T47D (cell line): ENCODE measurements at places on chromosomes 13 and 19.

- no peak for DNase-seq
These were observed 130.6 kb downstream of the KLF5 start for GRCh38 chr13:73189362-73189761.

- no peak for DNase-seq
These were observed 814 bp downstream of the SLC25A23 start for GRCh38 chr19:6458695-6459261.

DNA sequence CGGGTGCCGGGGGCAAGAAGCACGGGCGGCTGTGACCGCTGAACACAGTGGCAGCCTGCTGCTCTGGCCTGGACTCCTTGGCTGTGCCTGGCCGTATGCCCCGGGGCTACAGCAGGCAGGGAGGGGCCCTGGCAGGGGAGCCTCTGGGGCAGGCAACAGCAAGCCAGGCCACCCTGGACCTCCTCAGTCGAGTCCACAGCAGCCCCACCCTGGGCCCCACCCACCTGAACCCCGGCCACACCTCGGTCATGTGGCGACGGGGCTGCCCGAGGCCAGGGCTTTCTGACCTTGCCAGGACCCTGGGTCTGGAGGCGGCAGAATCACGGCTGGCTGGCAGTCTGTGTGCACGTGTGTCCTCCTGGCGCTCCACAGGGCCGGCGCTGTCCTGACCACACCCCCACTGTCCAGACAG, 8.7 kb downstream of the CILP2 start:
- DNase-seq = no peak

DNA sequence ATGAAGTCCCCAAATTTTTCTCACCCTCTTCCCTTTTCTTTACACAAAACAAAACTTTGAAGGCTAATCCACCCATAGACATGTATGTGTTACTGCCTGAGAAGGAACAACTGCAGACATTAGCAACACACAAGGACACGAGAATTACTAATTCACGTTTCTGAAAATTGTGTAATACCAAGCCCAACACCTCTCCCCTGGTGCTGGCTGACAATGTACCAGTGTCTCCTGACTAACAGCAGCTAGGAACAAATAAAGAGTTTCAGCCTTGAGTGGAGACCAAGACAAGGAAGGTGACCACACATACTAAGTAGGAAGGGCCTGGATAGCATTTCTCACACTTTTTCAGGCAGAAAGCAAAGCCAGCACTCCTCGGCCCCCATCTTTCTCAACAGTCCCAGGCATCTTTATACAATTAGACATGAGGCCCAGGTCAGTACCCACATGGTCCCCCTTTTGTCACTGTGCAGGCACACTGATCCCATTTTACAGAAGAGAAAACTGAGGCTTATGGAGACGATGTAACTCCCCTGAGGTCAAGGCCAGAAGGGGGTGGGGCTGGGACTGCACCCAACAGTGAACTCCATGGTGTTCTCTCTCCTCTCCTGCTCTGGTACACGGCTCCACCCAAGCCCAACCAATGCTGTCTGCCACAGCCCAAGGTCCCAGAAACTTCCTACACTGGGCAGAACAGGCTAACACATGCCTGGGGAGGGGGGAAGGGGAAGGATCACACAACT, 8.7 kb downstream of the BRD4 start:
- DNase-seq = peak; percentile 43

- no peak for DNase-seq
These were observed 135.9 kb upstream of the RFC3 start for GRCh38 chr13:33682020-33682564.

DNA sequence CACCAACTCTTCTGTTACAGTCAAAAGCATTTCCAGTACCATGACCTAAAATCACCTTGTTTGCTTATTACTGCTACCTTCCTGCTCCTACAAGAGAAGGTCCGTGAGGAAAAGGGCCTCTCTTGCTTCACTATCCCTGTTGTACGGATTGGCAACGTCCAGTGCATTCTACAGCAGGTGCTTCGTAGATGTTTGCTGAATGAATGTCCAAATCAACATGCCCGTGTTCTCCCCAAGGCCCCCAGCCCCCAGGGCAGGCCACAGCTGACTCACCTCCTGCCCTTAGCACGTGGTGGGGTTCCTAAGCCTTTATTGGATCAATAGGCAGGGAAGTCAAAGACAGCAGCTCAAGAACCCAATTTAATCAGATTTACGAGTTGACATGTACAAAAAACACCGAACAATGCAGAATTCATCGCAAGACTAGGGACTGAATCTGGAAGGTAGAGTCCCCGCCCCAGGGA, 5.5 kb upstream of the NAPA start:
- no peak for DNase-seq

- no peak for DNase-seq
These were observed 845.8 kb downstream of the UQCRFS1 start for GRCh38 chr19:28367146-28367545.

DNA sequence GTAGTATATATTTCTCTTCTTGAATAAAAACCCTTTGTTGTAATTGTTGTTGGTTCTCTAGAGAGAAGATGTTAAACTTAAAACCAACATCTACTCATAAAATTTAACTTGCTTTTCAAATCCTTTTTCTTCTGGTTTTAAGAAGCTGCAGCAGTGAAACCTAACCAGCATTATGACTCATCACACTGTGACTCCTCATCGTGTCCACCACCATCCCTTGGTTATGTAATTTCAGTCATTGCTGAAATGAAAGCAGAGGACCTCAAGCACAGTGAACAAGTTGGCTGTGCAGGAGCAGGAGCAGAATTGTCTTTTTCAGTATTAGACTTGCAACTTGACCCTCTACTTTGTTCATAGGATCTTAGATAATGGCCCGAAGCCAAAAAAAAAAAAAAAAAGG, 64.9 kb upstream of the HTR2A start:
- DNase-seq = no peak

GRCh38 chr13:97113231-97114001, 108.7 kb upstream of the MBNL2 start:
- no peak for DNase-seq

GRCh38 chr13:50140153-50140552, 124.9 kb downstream of the KCNRG start:
- no peak for DNase-seq

- no peak for DNase-seq
These were observed 463.3 kb downstream of the ITGBL1 start for GRCh38 chr13:101915755-101916107.

- DNase-seq = no peak
These were observed 261.5 kb upstream of the STARD13 start for GRCh38 chr13:33547035-33547434.

DNA sequence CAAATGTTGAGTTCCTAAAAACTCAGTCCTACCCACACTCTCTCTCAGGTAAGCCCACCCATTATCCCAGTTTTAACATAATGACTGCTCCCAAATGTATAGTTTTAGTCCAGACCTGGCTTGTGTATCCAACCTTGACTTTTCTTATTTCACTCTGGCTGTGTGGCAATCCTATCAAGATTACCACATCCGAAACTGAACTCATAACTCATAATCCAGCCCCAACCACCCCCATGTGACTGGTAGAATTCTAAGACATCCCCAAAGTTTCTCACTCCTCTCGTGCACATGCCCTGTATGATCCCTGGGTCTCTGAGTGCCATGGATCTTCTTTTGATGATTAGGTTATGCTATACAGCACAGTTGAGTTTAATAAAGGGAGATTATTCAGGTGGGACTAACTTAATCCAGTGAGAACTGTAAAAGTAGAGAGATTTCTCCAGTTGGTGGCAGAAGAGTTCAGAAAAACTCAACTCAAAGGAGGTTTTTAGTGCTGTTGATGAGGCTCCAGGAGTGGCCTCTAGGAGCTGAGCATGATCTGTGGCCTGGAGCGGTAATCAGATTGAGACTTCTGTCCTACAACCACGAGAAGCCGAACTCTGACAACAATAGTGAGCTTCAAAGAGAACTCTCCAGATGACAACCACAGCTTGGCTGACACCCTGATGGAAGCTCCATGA, 413.4 kb downstream of the ZNF536 start:
- DNase-seq = no peak

- no peak for DNase-seq
These were observed 936.9 kb downstream of the EFNB2 start for GRCh38 chr13:105598529-105598928.

DNA sequence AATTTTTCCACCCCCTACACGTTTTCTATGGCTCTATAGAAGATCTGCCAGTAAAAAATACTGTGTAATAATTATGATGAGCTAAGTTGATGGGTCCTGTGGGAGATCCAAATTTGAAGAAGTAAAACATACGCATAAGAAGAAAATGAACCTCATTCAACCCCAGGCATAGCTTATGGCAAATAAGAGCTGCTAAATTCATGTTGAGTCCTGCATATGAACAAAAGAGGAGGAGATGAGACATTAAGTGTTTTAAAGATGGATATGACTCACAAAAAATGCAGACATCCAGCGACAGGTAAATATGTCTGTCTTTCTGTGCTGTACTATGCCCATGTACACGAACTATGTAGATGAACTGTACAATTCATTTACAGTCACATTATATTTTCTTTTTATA, 101.9 kb downstream of the LIG4 start:
- no peak for DNase-seq

DNA sequence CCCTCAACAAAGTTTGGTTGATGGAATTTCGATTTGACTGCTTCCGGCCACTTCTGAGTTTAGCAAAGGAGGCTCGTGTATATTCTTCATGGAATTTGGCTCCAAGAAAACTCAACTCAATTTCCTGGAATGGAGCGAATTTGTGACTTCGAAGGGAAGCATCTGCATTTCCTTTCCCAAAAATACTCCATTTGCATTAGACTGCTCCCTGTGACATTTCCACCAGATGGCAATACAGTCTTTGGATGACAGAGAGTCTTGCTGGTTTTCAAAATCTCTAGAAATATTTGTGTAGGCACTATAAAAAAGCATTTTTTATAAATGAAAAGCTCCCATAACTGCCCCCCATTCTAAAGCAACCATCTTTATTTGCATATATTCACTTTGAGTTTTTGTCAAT, 4.1 kb downstream of the C1QTNF9 start:
- DNase-seq = peak; percentile 13

- no peak for DNase-seq
These were observed 141.2 kb downstream of the LHFPL6 start for GRCh38 chr13:39461685-39462266.

GRCh38 chr19:6530386-6531162, at the start of gene TNFSF9:
Gene TNFSF9, plus strand, starts transcription at chr19:6531026. Its CDS starts 11 bp downstream, at chr19:6531037.
- DNase-seq = peak; percentile 90

- DNase-seq = no peak
These were observed 655.0 kb downstream of the OLFM4 start for GRCh38 chr13:53683608-53684007.

DNA sequence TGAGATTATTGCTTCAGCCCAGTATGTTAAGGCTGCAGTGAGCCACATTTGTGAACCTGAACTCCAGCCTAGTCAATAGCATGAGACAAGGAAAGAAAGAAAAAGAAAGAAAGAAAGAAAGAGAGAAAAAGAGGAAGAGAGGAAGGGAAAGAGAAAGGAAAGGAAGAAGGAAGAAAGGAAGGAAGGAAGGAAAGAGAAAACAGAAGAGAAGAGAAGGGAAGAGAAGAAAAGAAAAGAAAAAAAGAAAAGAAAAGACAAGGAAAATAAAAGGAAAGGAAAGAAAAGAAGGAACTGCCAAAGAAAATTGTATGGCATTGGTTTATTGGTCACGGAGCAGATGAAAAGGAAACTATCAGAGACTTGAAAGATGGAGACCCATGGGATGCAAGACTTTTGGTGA, 1158.8 kb downstream of the OLFM4 start:
- DNase-seq = no peak

GRCh38 chr19:9061879-9062278, 25.0 kb upstream of the OR1M1 start:
- no peak for DNase-seq

DNA sequence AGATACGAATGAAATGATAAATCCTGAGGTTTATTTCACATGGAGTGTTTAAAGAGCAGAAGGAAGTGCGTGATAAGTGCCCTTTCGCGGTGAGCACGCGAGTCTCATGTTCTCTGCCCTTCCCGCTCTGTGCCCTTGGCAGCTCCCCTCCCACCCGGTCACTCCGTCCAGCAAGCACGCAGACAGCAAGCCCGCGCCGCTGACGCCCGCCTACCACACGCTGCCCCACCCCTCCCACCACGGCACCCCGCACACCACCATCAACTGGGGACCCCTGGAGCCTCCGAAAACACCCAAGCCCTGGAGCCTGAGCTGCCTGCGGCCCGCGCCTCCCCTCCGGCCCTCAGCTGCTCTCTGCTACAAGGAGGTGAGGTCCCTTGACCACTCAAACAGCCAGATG, 37.4 kb upstream of the TEX29 start:
- DNase-seq = no peak

GRCh38 chr19:17240826-17241399, 4.8 kb downstream of the NR2F6 start:
- no peak for DNase-seq

DNA sequence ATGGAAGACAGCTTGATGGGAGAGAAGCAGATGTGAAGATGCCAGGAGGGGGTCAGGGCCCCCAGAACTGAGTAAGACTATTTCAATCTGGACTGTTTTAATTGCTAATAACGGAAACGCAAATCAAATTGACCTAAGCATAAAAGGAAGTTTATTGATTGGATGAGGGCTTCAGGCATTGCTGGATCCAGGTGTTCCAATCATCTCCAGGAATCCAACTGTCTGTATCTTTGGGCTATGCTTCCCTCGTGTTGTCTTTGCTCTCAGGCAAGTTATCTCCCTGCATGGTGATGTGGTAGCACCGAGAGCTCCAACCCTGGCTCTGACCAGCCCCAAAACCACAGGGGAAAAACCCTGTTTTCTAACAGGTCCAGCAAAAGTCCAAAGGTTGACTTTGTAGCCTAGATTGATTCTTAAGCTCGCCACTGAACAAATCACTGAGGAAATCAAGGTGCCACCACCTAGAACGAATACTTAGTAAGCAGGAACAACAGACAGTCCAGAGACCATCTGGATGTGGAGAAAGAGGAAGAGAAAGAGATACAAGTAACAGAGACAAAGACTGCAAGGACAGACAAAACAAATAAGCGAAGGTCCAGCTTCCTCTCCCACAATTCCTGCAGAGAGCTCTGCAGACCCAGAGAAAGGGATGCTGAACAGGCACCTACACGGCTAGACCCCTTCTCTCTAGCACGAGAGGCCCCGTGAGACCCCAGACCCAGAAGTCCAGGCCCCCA, 1.2 kb upstream of the C19orf81 start:
- no peak for DNase-seq

DNA sequence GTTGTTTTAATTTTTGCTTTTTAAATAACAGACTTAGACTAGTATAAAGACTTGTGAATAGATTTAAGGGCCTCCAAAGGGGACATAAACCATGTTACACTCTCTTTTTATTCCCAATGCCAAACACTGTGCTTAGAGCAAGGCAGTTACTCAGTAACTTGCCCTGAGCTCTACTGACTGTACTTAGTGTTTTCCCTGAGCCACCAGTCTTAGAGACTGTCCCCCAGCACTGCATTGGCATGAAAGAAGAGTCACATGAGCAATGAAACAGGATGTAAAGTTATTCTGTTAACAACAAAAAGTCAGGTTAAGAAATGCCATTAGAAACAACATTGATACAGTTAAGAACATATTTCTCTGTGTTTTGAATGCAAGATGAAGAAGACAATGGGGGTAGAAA, 187.9 kb downstream of the TBC1D4 start:
- DNase-seq = no peak

DNA sequence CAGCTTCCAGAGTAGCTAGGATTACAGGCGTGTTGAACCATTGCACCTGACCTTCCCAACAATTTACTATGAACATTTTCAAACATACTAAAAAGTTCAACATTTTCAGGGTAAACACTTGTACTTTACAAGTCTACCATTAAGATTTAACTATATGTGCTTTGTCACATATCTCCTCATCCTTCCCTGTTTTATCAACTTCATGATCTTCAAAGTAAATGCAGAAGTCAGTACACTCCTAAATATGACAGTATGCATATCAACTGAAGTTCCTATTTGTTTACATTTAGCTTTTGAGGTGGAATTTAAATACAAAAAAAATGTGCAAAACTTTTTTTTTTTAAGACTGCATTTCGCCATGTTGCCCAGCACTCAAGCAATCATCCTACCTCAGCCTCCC, 18.5 kb downstream of the LNX2 start:
- no peak for DNase-seq
